Cerebellar cortex (tissue), 1 donor: ENCODE measurements at places on chromosomes 1 and 21.

DNA sequence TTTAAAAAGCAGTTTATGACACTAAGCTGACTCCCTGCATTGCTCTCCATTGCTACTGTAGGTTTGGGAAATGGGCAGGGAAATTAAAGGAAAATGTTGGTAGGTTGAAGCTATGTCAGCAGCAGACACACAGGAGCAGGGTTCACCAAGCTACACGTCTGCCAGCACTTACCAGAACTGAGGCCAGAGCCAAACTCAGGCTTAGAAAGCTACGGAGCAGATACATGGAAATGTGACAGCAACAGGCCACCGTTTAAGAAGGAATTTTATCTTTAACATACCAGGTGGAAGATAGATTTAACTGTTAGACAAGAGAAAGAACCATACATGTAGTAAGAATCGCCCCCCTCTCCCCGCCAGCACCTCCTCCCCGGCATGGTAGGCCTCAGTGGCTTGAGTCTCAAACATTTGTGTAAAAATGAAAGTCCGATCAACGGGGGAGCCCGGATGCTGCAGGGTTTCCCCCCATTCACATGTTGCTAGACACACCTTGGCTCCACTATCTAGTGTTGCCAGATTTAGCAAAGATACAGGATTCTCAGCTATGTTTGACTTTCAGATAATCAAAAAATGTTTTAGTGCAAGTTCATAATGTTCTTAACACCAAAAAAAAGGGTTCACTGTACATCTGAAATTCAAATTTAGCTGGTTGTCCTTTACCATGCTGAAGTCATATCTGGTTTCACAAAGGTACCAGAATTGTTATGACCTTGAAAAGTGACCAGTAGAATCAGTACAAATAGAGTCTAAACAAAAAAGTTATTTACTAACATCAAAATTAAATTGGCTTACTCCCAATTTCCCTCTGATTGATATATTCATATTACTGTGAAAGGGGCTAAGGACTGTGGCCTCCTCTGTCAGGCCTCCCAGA, 6.7 kb downstream of the OR2T11 start:
- no peak for DNase-seq

GRCh38 chr21:22421416-22422180, 1423.4 kb downstream of the NCAM2 start:
- no peak for DNase-seq

DNA sequence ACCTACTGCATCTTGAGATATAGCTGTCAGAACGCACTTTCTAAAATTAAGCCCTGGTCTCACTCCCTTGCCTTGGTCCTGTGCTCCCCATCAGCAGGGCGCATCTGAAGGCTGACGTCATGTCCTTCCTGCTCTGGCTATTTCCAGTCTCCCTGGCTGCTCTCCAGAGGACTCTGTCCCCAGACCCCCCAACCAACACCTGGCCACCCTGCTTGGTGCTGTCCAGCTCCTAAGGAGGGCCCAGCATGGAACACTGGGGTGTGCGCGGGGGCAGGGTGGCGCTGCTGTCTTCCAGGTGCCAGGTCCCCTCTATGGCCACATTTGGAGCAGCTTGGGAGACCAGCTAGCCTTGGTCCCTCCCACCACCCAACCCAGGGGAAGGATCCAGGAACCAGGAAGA, 8.3 kb downstream of the TNNT2 start:
- DNase-seq, result no peak

DNA sequence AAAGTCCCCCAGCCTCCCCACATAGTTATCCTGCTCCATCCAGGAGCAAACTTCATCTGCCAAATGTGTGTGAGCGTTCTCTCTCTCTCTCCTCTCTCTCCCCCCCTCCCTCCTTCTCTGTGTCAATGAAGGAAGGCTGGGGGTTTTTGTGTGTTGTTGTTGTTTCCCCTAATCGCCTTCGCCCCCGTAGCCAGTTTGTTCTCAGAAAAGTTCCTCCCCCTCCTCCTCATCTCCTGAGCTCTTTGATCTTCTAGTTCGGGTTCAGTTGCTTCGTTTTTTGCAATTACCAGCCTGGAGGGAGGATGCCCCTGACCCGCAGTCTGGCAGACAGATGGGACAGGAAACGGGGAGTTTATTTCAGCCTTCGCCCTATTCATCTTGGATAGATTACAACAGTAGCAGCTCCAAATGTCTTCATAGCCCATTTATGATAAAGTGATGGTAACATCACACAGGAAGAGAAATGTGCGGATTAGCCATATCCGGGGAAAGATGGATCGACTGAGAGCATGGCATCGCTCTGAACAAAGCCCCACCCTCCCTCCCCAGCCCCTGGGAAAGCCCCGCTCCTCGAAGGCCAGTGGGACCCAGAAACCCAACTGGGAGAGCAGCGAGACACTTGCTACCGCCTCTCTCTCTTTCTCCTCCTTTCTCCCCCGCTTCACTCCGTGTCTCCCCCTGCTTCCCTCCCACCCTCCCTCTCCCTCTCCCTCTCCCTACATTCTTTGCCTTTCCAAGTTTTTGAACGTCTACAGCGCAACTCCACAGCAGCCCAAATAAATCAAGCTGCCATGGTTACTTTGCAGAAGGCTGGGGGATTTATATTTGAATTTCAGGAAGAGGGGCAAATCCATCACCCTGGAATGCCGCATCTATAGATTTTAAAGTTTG, 139.7 kb upstream of the ARHGEF16 start:
- DNase-seq, result no peak

GRCh38 chr1:54158071-54158470, 5.3 kb upstream of the CDCP2 start:
- no peak for DNase-seq
